ENCODE measurements at places on chromosomes 1 and 21. TPM values are rescaled to one million over a fixed set of nuclear protein-coding genes. Genes with fewer than 3 reads are reported as not detected.

FGR gene
- 63.9 TPM for total RNA-seq

HAPLN2 gene
- 12.9 TPM for total RNA-seq

NTPCR gene
- total RNA-seq = 19.5 TPM

ACOT11 gene
- 9.2 TPM for total RNA-seq

SPRR2B gene
- total RNA-seq = not detected

PTGFR gene
- 15.5 TPM for total RNA-seq
